ENCODE measurements at places on chromosomes 13 and 19.

GRCh38 chr19:30167206-30167868, 204.8 kb upstream of the ZNF536 start:
- DNase-seq = no peak

DNA sequence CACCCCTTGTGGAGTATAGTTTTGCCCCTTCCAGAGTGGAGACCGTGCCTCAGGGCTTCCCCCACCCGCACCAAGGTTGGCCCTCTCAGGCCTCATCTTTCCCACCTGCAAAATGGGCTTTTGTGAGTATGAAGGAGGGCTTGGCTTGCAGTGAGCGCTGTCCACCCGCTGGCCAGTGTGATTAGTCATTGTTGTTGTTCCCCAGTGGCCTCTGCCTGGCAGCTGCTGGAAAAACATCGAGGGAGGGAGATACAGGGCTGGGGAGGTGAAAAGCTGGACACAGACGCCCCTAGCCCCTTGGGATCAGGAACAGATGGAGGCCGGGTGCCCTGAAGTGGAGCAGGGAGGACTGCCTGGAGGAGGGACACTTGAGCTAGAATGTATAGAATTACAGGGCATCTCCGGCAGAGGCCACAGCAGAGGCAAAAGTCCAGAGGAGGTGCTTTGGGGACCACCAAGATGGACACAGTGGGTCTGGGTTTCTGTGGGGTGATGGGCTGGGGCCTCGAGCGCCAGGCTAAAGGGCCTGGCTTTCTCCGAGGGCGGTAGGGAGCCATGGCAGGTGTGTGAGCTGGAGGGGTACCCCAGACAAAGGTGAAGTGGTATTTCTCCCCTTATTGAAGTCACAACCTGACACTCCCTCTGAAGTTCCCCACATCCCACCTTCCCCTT, 3.9 kb upstream of the IL12RB1 start:
- no peak for DNase-seq

GRCh38 chr13:113126265-113127150, 3.9 kb downstream of the F10 start:
- DNase-seq = peak; percentile 3

DNA sequence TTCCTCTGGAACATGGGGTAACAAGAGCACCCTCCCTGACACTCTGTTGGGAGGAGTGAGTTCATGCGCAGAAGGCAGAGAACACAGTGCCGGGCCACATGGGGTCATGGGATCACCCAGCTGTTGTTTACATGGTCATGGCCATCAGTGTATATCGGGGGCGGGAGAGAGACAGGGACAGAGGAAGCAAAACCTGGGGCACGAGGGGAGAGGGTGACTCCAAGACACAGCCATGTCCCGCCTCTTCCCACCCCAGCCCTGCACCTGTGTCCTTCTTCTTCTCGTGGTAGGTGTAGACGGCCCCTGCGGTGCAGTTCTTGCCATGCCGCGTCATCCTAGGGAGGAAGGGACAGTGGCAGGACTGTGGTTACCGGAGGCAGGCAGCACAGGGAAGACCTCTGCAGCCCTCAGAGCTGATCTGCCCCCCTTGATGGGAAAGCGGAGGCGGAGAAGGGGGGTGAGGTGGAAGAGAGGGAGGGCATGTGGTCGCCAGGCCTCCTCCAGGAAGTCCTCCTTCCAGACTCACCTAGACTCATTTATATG, 19.9 kb downstream of the NOSIP start:
- no peak for DNase-seq

DNA sequence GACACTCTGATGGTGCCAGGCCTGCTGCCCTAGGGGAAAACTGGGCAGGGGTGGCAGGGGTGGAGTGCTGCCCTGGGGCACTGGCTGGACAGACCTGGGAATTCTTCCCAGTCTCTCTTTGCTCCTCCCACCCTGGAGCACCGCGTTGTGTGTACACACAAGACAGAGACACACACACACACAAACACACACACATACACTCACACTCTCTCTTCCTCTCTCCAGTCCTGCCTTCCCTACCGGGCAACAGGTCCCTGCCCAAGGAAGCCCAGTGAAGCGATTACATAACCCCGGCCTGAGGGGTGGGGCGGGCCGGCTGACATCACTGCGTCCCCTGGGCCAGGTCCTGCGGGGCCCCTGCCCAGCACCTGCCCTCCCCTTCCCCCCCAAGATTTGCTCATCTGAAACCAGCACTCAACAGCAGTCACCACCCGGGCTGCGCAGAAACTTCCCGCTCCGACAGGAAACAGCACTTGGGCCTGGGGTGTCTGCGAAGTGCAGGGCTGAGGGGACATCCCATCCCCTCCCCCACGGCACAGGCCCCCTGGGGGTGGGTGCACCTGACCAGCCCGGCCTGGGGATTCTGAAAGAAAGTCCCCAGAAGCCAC, 1.2 kb downstream of the MKNK2 start:
- DNase-seq = peak; percentile 71

GRCh38 chr19:2016041-2016807, 710 bp upstream of the BTBD2 start:
- DNase-seq = peak; percentile 83

GRCh38 chr13:68749796-68750195, 1357.8 kb upstream of the ATXN8OS start:
- no peak for DNase-seq

GRCh38 chr13:99665711-99666110, 164.4 kb downstream of the TM9SF2 start:
- no peak for DNase-seq

GRCh38 chr13:80475718-80476117, 134.8 kb upstream of the SPRY2 start:
- no peak for DNase-seq

DNA sequence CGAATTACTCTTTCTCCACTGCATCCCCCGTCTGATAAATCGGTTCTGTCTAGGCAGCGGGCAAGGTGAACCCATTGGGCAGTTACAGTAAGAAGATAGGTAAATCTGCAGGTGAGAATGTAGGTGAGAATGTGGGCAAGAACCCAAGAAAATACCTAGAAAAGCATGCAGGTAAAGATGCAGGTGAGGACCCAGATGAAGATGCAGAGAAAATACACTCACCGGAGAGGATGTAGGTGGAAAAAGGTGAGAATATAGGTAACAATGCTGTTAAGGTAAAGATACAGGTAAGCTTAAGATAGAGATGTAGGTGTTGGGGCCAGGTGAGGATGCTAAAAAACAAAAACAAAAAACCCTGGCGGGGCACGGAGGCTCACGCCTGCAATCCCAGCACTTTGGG, 6.3 kb upstream of the TNFSF14 start:
- no peak for DNase-seq

DNA sequence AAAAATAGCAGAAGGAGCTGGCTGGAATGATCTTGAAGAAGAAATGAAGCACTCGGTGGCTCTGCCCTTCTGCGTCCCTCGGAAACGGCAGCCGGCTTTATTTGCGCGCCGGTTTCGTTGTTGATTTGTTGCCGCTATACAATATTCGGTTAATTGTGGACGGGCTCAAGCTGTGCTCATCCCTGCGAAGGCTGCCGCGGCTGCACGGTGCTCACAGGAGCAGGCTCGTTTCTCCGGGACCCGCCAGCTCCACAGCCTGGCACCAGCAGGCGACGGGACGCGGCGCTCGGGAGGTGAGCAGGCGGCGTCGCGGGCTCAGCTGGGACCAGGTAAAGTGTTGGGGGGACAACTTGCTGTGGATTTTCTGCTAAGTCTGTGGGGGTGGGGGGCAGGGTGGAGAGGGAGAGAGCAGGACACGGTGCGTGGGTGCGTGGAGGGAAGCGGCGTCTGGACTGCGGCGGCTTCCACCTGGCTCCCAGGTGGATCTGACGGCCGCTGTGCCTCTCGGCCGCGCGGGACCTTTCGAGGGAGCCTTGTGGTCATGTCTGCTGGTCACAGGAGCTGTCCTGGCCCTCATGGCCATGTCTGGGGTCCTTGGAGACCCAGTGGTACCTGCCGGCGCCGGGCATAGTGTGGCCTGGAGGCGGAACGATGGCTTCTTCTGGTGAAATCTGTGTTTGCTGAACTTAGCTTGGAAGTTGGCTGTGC, 90.9 kb downstream of the TEX29 start:
- DNase-seq = no peak

- no peak for DNase-seq
Measured at GRCh38 chr13:85659493-85659892, 139.7 kb downstream of the SLITRK6 start.

DNA sequence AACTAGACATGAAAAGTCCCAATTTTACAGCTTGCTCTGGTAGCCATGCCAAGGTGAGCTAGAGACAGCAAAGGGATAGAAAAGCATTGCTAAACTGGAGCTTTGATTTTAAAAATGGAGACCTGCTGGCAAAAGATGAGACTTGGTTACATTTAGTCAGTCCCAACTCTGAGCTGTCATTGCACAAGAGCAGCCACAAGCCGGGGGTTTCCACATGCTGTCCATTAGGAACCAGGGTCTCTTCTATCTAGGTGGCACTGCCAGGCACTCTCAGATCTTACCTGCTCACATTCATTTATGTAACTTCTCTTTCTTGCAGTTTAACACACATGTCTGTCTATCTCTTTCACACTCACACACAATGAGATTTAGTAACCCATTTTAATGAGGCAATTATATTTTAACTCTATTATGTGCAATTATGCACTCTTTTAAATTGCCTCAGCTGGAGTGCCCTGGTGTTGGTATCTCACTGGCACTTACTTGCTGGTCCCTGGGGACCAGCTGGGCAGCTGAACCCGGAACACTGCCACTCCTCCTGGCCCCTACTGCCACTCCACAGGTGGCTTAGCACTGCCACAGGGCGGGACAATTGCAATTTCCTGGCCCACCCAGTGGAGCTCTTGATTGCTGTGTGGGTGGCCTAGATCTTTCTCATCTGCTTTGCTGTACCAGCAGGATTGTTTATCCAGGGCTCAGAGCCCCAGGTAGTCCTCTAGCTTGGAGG, 112.5 kb downstream of the COG6 start:
- no peak for DNase-seq

DNA sequence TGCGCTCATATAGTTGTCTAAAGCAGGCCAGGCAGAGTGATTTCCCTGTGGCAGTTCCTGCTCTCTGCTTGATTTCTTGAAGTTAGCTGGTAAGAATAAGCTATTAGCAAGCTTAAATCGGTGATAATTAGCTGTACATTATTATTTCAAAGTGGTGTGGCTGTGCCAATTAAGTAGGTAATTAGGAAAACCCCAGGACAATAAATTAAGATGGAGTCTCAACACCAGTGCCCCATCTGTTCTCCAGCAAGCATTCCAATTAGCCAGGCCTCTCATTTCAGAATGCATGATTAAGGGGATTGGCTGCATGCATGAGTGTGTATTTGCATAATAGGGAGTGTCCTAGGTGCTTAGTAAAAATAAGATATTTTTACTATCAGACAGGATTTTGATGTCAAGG, 342.3 kb downstream of the GPC5 start:
- DNase-seq = no peak

DNA sequence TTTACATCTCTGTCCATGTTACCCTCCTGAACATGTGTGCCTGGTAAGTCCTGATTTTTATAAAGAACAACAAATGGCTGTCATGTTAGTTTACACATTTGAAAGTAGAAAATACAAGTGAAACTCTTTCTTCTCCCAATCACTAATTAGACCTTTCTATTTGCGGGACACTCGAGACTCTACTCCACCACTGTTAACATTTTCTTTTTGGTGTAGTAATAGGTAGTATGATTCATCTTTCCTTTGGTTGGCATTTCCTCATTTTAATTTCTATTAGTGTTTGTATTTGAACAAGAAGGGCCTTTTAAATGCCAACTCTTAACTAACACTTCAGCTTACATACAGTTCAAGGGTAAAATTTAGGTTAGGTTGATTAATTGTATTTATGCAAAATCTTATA, 371.1 kb downstream of the PCDH9 start:
- DNase-seq = no peak

GRCh38 chr19:52094526-52095130, 937 bp downstream of the ZNF841 start:
- DNase-seq = no peak

DNA sequence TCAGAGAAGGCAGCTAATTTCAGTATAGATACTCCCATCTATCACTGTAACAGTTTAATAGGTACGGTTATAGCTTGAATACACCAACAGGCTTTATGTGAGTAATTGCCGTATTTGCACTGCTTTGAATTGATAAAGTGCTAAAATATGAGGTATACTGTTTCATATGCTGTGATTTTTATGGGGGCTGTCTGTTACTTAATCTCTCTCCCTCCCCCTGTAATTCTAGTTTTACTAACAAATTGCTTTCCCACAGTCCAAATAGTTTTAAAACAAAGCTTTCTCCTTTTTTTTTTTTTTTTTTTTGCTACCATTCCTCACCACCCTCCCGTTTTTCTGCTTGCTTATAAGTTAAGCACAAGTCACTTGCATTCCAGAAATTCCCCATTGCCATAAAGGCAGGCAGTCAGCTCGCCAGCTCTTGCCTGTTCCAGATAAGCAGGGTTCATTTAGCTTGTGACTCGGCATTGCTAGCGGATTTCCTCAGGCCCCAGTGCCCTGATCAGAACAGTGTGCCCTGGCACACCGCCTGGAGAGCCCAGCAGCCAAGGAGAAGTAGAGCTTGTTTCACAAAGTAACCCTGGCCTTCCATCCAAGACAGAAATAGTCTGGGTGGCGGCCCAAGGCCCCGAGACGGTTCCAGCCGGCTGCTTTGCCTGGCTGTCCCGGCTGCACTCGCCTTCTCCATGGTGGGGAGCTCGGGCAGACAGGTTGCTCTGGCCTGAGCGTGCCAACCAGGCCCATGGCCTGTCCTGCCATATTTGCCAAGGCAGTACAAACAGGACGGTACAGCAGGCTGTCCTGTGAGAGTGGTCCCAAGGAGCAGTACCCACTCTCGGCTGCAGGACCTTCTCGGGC, 43.5 kb upstream of the NPAS1 start:
- peak; percentile 53 for DNase-seq

DNA sequence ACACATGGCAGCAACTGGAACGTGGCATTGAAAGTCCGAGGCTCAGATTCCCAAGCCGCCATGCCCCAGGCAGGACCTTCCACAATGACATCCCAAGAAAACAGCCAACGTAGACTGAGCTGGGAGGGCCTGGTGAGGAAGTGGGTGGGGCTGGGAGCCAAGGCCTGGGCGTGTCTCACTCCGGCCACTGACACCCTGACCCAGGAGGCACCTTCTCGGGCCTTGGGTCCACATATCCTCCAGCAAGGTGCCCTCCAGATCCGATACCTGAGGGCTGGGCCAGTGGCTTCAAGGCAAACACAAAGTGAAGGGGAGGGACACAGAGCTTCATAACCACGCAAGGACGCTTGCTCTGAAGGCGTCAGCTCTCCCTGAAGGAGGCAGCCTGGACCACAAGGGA, 43.0 kb downstream of the RAB20 start:
- DNase-seq = no peak

DNA sequence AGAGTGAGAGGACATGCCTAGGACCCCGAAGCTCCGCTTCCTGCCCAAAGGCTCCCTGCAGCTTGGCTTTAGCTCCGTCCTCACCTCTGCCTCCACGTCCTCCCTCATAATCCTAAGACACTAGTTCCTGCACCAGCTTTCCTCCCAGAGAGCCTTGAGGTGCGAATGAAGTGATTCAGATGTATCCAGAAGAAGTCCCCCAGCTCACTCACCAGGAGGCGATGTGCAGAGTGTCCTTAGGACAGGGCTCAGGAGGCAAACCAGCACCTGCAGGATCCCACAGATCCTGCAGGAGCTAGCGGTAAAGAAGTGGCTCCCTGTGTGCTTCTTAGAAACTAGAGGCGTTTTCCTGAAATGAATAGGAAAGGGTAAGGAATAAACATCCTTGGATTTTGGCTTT, 109.7 kb downstream of the HSPH1 start:
- DNase-seq = no peak
